SK-MEL-5 (cell line): ENCODE measurements at places on chromosomes 6 and 20. TPM values are rescaled to one million over a fixed set of nuclear protein-coding genes. Genes with fewer than 3 reads are reported as not detected.

DNA sequence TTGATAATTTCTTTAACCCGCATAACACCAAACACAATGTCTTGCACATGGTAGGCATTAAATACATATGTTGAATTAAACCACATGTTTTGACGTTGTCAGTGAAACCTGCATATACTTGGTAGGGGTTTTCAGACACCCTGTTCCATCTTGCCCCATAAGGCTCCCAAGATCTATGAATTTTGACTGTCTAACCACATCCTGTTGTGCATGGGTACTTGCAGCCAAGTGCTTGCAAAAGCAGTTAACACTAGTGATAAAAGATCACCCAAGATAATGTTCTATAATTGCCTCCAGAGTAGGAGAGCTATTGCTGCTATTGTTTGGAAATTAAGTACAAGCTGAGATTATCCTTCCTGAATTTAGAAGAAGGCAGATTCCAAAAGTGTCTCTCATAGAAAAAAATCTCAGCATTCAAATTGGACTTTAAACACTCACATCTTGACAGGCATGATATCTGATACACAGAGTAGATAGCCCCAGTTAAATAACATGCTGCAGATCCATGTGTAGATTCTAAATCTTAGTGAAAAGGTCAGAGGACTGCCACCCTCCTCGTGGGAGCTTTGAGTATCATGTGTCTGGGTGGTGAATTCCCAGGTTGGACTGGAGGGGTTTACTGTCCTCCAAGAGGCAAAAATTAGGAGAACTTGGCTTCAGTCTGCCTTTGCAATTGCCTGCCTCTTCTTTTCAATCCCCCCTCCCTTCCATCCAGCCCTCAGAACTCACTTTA, 25.8 kb upstream of the CCN6 start:
- no peak for DNase-seq

GRCh38 chr20:59735486-59735885, 131.1 kb downstream of the PHACTR3 start:
- no peak for DNase-seq

Gene TMEM74B
- total RNA-seq = 3.9 and 5.7 TPM in 2 replicates

Gene ZBTB46
- 1.0 and 1.6 TPM in 2 replicates for total RNA-seq
